ENCODE measurements at places on chromosomes 4 and X.

DNA sequence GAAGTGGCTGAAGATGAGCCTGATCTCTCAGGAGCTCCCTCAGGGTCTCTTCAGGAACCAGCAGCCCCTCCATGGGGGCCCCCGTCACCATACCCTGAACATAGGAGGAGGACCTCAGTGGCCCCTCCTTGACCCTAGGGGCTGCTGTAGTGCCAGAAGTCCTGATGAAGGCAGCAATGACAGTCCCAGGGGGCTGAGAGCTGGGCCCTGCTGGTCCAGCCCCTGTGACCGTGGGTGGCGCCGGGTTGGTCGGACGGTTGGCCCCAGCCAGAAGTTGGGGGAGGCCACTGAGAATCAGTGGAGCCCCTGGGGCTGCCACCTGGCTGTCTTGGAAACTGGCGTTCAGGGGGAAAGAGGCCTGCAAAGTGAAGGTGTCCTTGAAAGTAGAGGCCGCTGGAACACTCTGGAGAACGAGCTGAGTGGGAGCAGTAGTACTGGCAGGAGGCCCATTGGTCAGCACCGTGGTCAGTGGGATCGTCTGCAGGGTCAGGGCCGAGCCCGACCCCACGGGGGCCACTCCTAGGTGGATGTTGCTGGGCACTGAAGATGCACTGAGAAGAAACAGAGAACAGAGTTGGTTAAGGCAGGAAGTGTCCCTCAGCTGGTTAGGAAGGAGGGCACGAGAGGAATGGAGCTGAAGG lies 43.2 kb downstream of the ELF4 start:
- DNase-seq = no peak

- DNase-seq = no peak
These were observed 44.3 kb downstream of the NYX start for GRCh38 chrX:41491267-41492004.

- no peak for DNase-seq
These were observed 11.5 kb upstream of the SRPX start for GRCh38 chrX:38232079-38232686.

DNA sequence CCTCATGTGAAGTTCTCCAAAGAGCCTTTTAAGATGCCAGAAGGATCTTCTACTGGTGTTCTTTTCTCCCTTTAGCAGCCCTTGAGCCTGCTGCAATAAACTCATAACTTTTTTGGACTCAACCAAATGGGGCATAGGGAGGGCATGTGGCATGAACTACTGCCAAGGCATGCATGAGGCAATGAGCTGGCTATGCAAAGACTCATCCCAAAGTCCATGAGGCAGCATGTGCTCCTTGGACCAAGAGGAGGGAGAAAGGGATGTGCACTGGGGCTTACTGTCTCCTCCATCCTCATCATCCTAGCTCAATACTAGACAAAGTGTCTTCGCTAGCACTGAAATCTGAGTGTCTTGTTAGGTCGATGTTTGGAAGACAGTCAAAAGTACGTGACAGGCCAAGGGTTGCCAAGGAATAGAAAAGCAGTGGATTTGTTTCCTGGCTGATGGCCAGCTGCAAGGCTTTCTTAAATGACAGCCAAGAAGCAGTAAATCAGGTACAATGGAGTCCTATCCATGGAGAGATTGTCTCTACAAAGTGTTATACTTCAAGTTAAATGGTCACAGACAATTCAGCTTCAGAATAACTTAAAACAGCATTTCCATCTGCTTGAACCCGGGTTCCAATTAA lies 44.5 kb upstream of the ATXN3L start:
- no peak for DNase-seq
